ENCODE measurements at places on chromosomes 3 and 15. TPM values are rescaled to one million over a fixed set of nuclear protein-coding genes. Genes with fewer than 3 reads are reported as not detected.
A peak's percentile ranks its signal among the peaks of the same experiment; 100 is the strongest.

DNA sequence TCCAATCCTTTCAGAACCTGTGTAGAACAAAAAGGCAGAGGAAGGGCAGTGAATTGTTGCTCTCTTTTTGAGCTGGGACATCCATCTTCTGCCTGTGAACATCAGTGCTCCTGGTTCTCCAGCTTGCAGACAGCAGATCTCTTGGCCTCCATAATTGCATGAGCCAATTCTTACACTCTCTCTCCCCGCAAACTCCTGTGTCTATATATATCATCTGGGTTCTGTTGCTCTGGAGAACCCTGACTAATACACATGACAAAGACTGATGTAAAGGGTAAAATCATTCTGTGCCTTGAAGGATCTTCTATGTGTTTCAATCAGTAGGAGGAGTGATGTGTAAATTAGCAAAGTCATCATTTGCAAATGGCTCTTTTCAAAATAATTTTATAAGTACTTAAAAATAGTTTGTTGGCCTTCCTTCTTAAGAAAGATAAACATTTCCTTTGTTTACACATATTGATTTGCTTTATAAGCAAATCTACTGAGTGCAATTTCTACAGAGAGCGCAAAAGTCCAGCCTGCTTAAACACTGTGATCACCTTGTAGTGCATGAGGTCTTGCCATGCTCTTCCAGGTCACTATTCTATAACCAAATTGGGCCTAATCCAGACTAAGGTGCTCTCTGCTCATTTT is 154.9 kb upstream of the ANKRD28 start:
- DNase-seq = no peak

- DNase-seq = no peak
Measured at GRCh38 chr3:15460891-15461531, 33.6 kb downstream of the EAF1 start.

- DNase-seq = no peak
Measured at GRCh38 chr3:119679874-119680273, 2.7 kb upstream of the COX17 start.

GRCh38 chr15:63986751-63987341 is 59.4 kb downstream of the DAPK2 start:
- DNase-seq = no peak

The SCN5A gene
- total RNA-seq = 133 TPM

DNA sequence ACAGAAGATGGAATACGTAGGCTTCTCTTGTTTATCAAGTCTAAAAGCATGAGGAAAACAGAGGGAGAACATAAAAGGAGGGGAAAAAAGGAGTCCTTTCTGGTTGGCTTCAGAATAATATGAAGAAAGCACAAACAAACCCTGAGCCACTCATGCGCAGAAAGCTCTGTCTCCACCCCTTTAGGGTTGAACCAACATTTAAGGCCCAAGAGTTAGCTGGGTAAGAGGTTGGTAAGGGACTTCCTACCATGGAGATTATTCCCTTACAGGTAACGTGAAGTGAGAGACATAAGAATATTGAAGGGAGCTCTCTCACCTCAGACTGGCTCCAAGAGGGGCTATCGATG is 145.3 kb downstream of the RORA start:
- no peak for DNase-seq

DNA sequence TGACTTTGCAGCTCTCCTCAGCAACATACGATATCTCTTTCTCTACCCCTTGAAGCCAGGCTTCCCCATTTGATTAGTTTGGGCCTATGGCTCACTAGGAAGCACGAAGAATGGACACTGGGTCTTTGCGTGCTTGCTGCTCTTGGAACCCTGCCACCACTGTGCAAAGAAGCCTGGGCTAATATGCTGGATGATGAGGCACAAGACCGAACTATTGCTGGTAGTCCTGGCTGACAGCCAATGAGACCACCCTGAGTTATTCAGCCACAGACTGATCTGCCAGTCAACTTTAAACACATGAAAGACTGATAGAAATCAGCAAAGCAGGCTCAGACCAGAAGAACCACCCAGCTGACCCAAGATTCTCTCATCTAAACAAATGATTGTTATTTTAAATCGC is 250.3 kb downstream of the CBLB start:
- no peak for DNase-seq

The PIF1 gene
- total RNA-seq = 0.42 TPM

DNA sequence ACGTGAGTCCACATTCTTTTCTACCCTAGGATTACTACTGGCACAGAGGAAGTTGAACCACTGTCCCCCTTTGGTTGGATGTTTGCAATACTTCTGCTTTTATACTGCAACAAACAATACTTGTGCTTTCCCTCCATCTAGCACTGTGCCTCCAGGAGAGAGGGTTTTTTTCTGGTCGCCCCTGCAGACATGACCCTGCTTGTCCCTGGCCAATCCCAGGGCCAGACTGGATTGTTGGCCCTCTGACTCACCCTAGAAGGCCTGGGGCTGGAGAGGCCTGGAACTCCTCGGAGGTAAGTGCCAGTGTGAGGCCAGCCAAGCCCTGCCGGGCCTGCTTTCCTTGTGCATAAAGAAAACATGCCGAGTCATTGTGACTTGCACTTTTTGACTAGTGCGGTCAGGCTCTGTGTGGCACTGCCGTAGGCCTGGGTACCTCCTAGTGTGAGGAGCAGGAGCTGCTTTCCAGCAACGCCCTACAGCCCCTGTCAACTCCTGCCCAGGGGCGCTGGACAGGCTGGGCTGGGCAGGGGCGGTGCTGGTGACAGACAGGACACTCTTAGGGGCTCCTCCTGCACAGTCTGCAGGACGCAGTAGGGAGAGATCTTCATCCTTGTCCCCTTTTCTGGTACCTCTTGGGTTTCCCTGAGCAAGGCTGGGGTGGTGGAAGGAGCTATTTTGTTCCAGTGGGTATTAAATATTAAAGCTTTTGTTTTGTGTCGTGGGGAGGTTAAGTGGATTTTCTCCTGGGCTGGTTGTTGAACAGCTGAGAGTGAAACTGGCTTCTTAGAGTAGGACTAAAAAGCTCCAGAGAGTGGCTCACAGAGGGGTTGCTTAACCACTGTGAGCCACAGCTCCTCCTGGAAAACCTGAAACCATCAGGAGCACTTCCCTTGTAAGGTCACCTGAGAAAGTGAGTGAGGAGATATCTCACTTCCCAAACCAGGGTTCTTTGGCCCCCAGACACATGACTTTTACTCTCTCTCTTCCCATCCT is 14.4 kb upstream of the TKT start:
- DNase-seq = peak; percentile 89

DNA sequence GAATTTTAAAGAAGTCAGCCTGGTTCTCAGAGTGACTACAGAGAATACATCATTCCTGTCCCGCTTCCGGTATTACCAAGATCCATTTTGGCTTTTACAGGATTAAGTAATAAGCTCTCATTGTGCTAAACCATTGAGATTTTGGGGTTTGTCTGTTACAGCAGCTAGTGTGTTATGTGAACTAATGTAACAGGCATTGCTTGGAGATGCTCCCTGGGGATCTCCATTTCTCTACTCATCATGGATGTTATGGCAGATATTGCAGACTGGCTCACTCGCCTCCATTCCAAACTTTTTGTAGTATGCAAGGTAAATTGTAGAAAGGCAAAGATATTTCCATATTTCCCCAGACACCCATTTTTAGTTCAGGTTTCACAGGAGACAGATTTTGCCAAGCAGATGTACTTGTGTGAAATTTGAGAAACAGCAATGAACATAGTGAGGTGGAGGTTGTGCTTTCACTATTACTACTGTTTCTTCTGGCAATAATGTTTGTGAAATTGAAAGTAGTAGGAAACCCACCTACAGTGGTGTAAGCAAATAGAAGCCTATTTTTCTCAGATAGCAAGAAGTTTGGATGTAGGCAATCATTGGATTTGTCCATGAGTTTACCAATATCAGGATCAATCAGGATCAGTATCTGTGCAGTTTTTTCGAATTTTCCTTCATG is 177.1 kb upstream of the GALNT15 start:
- DNase-seq = no peak

- no peak for DNase-seq
Measured at GRCh38 chr3:13877911-13878280, 2.0 kb downstream of the WNT7A start.

DNA sequence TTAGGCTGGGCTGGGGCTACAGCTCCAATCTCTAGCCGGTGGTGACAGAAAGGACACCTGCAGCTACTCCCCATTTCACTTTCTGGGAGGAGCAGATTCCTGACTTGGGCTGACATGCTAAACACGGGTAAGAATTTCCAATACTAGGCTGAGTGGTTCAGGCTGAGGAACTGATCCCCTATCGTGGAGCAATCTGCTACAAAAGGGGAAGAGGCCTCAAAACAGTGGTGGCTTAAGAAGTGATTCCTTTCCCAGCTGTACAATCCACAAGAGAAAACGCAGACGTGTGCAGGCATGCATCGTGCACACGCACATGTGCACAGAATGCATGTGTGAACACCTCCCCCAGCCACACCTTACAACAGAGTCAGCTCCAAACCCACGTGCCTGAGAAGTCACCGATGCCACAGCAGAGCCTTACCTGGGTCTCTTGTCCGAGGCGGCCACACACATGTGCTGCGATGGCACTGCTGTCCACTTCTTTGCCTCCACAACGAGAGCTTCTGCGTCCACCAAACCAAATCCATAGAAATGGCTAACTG is 86.7 kb upstream of the SNRPA1 start:
- no peak for DNase-seq

DNA sequence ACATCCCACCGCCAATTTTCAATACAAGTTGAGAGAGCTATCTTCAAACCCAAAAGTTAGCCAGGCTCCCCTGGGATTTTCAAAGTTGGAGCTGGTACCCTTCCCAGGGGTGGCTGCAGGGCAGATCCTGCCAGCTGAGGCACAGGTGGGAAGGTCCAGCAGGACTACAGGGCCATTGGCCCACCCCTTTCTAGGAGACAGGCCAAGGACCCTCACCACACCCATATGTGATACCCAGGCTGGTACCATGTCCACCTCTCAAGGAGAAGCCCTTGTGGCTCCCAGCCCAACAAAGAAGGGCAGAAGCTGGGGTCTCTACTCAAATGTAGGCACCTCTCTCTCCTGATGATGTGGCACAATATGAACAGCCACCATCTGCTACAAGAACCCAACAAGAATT is 8.0 kb downstream of the POC1A start:
- no peak for DNase-seq

- peak; percentile 47 for DNase-seq
Measured at GRCh38 chr15:42921342-42921731, 759 bp upstream of the TTBK2 start.

The PLSCR1 gene
- total RNA-seq = 23.6 TPM

The PPM1M gene
- total RNA-seq = 9.0 TPM

DNA sequence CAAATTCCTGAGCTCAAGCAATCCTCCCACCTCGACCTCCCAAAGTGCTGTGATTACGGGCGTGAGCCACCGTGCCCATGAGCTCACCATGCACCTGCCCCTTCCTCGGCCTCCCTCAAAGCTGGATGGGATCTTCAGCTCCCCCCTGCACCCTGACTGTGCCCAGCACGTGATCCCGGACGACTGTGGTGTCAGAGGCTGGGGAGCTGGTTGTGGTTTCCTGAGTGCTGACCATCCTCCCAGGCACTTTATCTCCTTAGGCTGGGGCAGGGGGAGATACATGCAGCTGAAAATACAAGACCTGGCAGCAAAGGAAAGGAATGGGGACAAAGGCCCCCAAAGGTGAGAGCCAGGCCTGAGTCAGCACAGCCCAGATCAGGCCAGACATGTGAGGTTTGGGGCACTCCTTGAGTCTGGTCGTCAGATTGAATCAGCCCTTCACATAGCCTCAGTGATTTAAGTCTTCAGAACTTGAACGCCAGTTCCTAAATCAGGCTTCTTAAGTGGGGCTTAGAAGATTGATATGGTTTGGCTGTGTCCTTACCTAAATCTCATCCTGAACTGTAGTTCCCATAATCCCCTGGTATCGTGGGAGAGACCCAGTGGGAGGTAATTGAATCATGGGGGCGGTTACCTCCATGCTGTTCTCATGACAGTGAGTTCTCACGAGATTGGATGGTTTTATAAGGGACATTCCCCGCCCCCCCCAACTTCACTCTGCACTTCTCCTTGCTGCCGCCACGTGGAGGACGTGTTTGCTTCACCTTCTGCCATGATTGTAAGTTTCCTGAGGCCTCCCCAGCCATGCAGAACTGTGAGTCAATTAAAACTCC is 35.8 kb downstream of the PRKCD start:
- DNase-seq = peak; percentile 34

DNA sequence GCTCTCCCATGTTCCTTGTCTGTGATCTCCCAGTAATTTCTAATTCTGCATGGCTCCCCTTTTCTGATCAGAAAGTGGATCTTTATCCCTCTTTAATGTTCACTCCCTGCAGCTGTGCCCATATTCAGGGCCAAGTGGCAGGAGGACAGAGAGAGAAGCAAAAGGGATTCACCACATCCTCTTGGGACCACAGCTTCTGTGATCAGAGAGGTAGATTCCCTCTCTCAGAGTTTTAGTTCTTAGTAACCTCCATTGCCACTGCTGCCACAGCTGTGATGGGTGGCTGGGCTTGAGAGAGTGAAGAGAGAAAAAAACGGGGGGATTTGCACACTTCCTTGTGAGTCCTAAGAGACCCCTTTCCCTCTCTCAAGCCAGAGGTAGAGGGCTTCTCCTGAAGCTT is 49.2 kb downstream of the GLCE start:
- no peak for DNase-seq

- no peak for DNase-seq
Measured at GRCh38 chr15:36814105-36814504, 234.7 kb downstream of the CDIN1 start.

GRCh38 chr15:85037641-85038040 is 56.0 kb downstream of the PDE8A start:
- no peak for DNase-seq

GRCh38 chr3:9097495-9097894 is 134.2 kb upstream of the RAD18 start:
- no peak for DNase-seq

GRCh38 chr3:64909757-64910467 is 222.1 kb upstream of the ADAMTS9 start:
- no peak for DNase-seq

GRCh38 chr15:76338486-76339304 is 2.1 kb downstream of the ISL2 start:
- DNase-seq = no peak

DNA sequence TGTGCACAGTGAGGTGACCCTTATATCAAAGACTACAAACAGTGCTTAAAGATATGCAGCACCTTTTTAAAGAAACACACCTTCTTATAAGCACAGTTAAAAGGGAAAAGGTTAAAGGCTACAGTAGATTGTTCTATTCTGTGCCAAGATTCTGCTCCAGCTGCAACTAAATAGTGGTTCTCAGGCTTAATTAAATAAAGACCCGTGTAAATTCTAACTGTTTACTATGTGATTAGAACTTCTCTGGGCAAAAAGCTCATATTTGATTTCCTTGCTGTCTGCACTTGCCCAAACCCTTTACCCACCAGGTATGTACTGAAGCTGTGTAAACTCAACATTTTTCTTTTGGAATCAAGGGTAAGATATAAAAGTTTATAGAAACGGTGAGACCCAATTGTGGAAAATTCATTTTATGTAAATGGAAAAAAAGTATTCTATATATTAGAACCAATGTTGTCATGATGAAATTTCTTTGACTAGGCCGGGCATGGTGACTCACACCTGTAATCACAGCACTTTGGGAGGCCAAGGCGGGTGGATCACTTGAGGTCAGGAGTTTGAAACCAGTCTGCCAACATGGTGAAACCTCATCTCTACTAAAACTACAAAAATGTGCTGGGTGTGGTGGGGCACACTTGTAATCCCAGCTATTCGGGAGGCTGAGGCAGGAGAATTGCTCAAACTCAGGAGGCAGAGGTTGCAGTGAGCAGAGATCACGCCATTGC is 230.6 kb downstream of the MECOM start:
- no peak for DNase-seq
